Stimulated activated CD8-positive, alpha-beta memory T cell treated with anti-CD3 and anti-CD28 coated beads, Interleukin-4, amount 100 ng/mL, for 1 hour (primary cell): ENCODE measurements at places on chromosomes 12 and 14.

DNA sequence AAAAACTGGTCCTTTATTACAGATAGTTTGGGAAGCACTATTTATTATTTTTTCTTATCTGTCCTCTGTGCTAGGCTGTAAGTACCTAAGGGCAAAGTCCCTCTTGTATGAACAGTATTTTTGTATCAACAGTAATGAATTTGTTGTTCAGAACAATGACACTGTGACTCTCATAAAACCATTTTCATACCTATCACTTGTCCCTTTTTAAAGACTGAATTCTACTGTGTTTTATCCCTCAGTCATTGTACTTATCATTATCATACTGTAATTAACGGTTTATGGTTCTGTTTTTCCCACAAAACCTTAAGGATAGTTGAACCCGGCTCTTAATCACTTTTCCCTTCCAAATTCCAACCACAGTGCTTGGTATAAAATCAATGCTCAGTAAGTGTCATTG is 69.4 kb downstream of the SRGAP1 start:
- no peak for DNase-seq

DNA sequence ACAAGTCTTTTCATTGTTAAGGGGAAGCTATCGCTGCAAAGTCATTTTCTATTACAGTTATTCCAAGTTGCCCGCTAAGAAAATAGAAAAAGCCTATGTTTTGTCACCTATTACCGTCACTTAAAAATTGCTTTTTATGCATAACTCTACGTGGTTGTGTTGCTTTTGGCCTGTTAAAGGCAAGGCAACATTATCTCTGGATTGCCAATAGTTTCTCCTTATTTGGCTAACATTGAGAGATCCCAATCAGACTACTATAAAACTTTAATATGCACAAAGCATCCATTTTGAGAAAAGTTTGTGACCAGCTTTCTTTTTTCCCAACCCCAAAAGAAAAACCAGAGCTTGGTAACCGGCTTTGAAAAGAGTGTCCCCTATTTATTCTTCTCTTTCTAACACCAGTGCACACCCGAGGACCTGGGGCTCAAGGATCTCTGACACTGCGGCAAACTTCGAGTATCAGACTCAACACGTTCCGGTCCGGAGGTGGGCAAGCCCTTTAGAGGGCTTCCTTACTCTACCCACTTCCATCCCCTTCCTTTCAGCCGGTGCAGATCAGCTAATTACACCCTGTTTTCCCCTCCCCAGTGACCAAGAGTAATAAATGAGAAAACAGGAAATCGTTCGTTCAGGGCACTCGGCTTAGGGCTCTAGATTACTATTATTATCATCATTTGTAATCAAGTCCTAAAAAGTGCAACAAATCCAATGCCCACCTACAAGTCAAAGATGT is 1.2 kb downstream of the PPP1R12A start:
- no peak for DNase-seq

GRCh38 chr12:44286336-44286735 is 450.5 kb downstream of the TMEM117 start:
- no peak for DNase-seq

DNA sequence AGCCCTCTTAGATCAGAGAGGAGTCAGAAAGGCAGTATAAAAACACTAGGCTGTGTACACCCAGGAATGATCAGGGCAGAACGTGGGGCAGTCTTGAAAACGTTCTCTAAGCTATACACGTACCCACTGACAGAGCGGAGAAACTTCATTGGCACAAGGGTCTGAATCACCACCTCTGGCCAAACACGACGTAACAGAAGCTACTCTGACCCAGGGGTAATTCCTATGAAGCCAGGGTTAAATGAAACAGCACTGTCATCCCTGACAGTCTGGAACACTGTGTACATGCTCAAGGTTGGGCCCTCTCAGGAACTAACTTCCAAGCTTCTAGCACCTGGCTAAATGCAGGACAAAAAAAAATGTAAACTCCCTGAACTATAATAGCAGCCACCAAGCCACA is 38.4 kb downstream of the PARP11 start:
- DNase-seq, result no peak

- DNase-seq, result no peak
Measured at GRCh38 chr12:26031827-26032226, 73.3 kb downstream of the RASSF8 start.
